Smooth muscle cell of the umbilical artery (primary cell): ENCODE measurements at places on chromosomes 7 and 10. TPM values are rescaled to one million over a fixed set of nuclear protein-coding genes. Genes with fewer than 3 reads are reported as not detected.

Gene HOXA4
- 0.60 and 0.89 TPM in 2 replicates for total RNA-seq

Gene PNLIPRP2
- total RNA-seq = not detected in 2 replicates

Gene FAM237B
- 0.05 TPM in 1 of 2 replicates, not detected in the other for total RNA-seq

Gene CTBP2
- 60.3 and 105 TPM in 2 replicates for total RNA-seq

Gene FRAT2
- 2.4 and 2.7 TPM in 2 replicates for total RNA-seq

Gene CNPY1
- not detected in 2 replicates for total RNA-seq

Gene HOXA3
- 3.1 and 6.8 TPM in 2 replicates for total RNA-seq

Gene ZNF239
- total RNA-seq = 7.1 and 10.2 TPM in 2 replicates

Gene AGR3
- not detected in 2 replicates for total RNA-seq

Gene SP8
- not detected in 2 replicates for total RNA-seq

Gene CLEC5A
- not detected in 2 replicates for total RNA-seq

Gene UCMA
- total RNA-seq = not detected in 2 replicates

Gene SPDYE2
- not detected in 2 replicates for total RNA-seq

Gene ENKUR
- 0.18 TPM in 1 of 2 replicates, not detected in the other for total RNA-seq

Gene SGCE
- total RNA-seq = 40.4 and 59.1 TPM in 2 replicates

Gene AQP1
- total RNA-seq = 19.5 and 27.0 TPM in 2 replicates

Gene MALRD1
- under 0.01 and 0.14 TPM in 2 replicates for total RNA-seq

Gene CALCR
- not detected in 2 replicates for total RNA-seq

Gene FBXW4
- 18.2 and 45.4 TPM in 2 replicates for total RNA-seq

Gene VGF
- total RNA-seq = 3.0 and 20.7 TPM in 2 replicates

Gene PDE6C
- not detected in 2 replicates for total RNA-seq

Gene STEAP4
- total RNA-seq = 0.89 TPM in 1 of 2 replicates, not detected in the other
